Regular cardiac myocyte (primary cell): ENCODE measurements at places on chromosomes 12 and 14. TPM values are rescaled to one million over a fixed set of nuclear protein-coding genes. Genes with fewer than 3 reads are reported as not detected.

Gene KRT80
- total RNA-seq: 0.38 and 1.1 TPM in 2 replicates

Gene FOXA1
- not detected in 2 replicates for total RNA-seq

Gene COQ5
- 30.9 and 36.4 TPM in 2 replicates for total RNA-seq

Gene SLC25A47
- total RNA-seq: under 0.01 TPM in 1 of 2 replicates, not detected in the other

Gene NFATC4
- total RNA-seq: 30.3 and 71.0 TPM in 2 replicates

Gene PAH
- total RNA-seq: not detected in 2 replicates

Gene LAG3
- not detected in 2 replicates for total RNA-seq

Gene MBD6
- 2.9 and 3.9 TPM in 2 replicates for total RNA-seq

Gene LPAR5
- total RNA-seq: not detected in 2 replicates

Gene BDKRB1
- 0.38 and 2.5 TPM in 2 replicates for total RNA-seq
